HCEC 1CT (cell line): ENCODE measurements at places on chromosomes 7 and 10.
A peak's percentile ranks its signal among the peaks of the same experiment; 100 is the strongest.

- DNase-seq, result no peak
Observed at GRCh38 chr7:150363872-150364271, 4.8 kb upstream of the REPIN1 start.

DNA sequence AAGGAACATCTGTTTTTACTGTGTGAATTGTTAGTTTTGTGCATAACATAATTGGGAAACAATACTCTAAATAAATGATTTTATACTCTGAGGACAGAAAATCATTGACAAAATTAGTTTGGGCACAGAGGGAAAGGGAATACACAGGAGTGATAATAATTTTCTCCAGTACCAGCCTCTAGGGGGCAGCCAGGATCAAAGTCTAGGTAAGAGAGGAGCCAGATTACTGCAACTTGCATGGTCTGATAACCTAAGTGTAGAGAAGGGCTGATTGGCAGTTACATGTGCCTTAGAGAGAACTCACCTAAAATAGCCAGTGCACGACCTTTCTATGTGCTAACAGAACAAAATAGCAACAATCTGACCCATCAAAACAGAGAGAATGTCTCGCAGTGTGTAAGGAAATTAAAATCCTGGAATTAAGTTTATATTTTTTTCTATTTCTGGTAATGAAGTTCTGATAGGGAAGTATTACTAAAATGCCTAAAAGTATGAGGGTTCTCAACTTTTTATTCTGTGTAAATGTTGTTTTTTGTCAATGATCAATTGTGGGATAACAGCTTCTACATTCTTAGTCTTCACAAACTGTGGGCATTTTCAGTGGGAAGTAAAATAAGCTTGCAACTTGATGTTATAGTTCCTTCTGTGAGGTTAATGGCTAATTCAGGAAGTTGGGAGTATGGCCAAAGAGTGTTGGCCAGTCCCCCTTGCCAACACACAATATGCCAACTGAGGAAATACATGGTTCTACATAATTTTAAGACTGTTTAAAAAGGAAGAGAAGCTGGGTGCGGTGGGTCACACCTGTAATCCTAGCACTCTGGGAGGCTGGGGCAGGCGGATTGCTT, 66.4 kb downstream of the EXOC6 start:
- DNase-seq, result peak; percentile 59

DNA sequence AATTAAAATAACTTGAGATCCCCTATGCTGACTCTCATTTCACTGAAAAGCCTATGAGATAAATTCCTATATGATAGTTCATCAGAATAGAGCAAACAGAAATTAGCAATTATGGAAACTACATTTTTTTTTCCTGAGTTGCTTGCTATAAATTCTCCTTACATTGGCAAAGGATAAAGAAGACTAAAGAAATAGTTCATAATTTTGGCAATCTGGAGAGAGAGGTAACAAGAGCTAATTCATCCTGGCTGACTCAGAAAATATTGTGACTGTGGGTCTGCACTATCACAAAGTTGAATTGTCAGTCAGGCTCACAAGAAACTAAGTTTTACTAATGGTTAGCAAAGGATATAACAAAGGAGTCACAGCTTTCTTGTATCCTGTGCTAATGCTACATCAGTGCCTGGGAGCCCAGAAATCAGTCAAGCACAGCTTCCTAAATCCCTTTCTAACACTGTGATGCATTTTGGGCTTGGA, 483.0 kb downstream of the MAGI2 start:
- peak; percentile 70 for DNase-seq

DNA sequence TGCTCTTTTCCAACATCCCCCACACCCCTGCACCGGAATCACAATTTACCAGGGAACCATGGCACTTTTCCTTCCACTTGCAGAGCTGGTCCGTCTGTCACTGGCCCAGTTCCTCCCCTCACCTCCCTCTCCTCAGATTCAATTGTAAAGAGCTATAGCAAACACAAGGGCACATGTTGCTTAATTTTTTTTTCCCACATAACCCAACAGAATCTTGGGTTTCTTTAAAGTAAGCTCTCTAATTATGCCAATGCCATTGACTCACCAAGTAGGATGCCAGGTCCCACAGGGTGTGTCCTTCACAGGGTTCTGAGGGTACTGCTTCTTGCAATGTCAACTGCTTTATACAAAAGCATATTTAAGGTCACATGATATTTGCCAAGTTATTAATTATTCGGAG, 262.2 kb downstream of the AUTS2 start:
- no peak for DNase-seq

DNA sequence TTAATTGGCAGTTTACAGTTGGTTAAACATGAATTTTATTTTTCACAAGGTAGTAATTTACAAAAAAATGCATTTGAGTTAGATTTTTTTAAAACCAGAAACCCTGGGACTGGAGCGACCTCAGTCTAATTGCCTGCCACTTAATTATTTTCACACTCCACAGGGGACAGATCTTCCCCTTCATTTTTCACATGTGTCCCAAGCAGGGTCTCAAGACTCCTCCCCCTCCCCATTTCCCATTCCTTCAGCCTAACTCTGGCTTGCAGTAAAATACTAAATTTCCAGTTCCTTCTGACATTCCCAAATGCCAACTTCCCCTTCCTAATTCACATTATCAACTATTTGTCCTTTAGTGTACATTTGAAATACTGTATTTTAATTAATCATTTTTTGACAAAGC, 948 bp downstream of the ZNF138 start:
- no peak for DNase-seq

DNA sequence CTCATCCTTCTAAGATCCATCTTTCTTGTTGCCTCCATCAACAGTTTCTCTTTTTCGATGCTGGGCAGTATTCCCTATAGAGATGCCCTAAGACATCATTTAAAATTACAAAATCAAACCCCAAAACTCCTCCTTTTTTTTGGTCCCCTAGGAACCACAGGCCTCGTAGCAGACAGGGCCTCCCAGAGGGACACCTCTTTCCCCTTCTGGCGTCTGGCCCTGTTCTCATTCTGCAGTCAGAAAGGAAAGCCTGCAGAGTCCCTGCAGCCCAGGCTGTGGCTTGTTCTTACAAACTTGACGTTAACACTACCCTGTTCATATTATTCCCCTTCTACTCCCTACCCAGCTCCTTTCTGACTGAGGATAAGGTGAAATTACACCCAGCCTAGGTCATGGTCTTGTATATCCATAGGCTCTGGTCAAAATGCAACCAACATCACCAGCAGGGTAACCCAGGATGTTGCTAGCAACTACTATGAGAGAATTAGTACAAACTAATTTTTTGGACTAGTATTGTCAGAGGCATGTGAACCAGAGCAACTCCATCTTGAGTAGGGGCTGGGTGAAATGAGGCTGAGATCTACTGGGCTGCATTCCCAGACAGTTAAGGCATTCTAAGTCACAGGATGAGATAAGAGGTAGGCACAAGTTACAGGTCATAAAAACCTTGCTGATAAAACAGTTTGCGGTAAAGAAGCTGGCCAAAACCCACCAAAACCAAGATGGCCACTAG, 3.5 kb upstream of the EPHA1 start:
- no peak for DNase-seq

DNA sequence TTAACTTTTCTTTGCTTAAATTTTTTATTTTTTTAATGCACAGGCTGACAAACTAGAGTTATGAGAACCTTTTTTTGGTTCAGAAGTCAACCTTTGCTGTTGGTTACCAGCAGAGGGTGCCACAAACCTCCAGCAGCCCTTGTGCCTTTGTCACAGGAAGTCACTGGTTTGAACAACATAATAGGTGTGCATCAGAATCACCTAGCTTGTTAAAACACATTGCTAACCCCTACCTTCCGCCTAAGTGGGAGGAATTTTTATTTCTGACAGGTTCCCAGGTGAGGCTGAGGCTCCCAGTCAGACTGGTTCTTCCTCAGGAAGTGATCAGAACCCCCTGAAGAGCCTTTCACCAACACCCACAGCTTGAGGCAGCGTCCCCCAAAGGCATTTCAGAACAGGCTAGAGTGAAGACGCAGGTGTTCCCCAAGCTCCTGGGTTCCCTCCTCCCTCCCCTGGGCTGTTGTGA, 22.6 kb upstream of the VDAC2 start:
- peak; percentile 52 for DNase-seq

DNA sequence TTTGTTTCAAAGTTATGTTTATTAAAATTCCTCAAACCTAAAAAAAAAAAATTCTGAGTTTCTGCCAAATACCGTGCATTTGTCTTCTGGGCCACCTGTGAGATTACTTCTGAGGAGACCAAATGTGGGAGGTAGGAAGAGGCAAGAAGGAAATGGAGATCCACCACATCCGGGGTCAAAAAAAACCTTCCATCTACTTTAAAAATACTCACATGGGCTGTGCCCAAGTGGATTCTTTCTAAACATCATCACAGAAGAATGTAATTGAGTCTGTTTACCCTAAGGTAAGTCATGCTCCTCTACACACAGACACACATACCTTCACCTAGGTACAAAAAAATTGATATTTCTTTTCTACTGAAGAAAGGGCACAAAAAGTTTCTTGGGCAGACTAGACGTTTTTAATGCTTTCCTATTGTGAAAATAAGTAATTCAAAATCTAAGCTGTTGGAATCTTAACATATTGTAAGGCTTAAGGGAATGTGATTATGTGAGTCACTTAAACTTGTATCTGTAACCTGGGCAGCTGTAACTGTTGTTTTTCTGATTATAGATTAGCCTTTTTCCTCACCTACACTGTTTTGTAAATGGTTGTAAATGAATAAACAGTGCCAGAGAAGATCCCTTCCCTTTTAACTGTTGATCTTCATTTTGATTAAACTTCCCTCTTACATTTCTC, 19.1 kb upstream of the SPOCK2 start:
- no peak for DNase-seq

- no peak for DNase-seq
Observed at GRCh38 chr7:81110673-81111072, 191.8 kb upstream of the SEMA3C start.

GRCh38 chr10:90598513-90598912, 259.3 kb downstream of the HTR7 start:
- no peak for DNase-seq

GRCh38 chr7:142332421-142332820, 74.6 kb upstream of the PRSS58 start:
- DNase-seq, result no peak

GRCh38 chr7:112056409-112056808, 149.8 kb downstream of the DOCK4 start:
- peak; percentile 39 for DNase-seq

GRCh38 chr10:104824380-104825006, 183.4 kb downstream of the SORCS3 start:
- no peak for DNase-seq

DNA sequence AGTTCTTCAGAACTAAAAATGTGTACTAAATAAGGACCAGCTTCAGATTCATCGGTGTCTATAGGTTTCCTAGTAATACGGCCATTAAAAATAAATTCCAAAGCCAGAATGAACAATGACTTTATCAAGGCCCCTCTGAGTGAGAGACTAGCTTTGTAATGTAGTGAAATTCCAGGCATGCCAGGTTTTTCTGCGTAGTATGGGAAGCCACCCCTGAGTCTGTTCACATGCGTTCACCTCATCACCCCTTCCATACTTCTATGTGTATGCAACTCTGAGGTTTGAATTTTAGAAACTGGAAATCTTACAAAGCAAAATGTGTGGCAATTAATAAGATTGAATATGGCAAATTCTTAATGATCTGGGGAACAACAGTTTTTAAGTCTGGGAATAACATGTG, 24.5 kb downstream of the RNF32 start:
- no peak for DNase-seq

- DNase-seq, result no peak
Observed at GRCh38 chr7:128452552-128452951, 3.1 kb upstream of the HILPDA start.

GRCh38 chr7:69837387-69838068, 239.3 kb downstream of the AUTS2 start:
- DNase-seq, result no peak

DNA sequence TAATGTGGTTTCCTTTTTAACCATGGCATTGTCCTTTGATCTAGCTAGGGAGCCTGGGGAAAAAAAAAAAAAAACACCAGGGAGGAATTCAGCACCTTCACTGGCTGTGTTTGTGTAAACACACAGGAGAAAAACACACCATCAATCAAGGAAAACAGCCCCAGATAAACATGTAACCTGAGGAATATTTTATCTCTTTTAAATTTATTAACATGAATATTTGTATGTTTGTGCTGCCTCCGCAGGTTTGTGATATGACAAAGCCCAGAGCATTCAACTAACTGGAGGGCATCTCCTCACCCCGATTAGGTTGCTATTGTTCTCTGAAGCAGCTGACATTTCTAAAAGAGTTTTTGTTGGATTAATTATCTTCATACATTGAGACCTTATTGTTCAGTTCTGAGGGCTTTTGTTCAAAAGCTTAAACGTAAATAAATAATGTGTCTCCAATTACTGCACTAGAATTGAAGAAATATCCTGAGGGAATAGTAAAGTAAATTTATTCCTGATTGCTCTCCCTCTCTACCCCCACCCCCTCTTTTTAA, 89.4 kb upstream of the SEMA3E start:
- no peak for DNase-seq

- no peak for DNase-seq
Observed at GRCh38 chr7:23539494-23539907, 7.7 kb upstream of the TRA2A start.

DNA sequence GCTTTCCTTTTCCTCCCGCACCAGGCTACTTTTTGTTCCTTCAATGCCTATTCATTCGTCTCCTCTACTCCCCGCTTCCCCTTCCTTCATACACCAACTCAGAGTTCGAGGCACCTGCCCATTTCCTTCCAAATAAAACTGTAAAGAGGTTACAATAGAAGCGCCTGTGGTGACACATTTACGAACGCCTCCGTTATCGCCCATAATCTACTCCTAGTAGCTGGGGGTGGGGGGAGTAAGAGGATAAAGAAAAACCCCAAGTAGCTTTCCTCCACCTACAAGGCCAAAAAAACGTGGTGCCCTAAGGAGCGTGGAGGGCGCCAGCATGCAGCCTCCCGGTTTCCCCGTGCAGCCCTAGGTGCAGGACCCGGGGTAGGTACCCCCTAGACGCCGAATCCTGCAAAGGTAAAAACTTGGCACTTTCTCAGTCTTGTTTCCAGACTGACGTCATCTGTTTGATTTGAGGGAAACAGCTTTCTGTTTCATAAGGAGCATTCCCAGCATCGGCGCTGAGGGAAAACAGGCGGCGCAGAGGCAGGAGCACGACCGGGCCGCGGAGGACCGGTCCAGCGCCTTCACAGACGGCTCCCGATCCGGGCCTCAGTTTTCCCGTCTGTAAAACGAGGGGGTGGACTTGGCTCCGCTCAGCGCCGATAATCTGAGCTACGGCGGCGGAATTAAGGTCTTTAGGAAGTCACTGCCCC, 922 bp downstream of the PPA1 start:
- DNase-seq, result peak; percentile 37
